ENCODE measurements at places on chromosomes 4 and X. TPM values are rescaled to one million over a fixed set of nuclear protein-coding genes. Genes with fewer than 3 reads are reported as not detected.

DNA sequence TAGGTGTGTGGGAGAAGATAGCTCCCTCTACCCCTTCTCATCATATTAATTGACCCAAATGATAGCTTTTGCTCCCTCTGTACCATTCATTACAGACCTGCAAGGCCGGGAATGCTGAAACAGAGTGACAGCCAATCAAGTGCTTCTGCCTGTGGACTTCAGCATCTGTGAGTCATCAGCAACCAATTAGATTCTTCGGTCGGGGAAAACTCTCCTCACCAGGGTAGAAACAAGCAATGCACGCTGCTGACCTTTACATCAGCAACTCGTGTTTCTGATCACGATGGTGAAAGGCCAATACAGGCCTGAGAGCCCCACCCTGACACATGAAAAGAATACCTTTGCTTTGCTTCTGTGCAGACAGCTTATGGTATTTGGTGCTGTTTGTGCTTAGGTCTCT is 347.2 kb upstream of the DDX53 start:
- peak; percentile 51 for DNase-seq

DNA sequence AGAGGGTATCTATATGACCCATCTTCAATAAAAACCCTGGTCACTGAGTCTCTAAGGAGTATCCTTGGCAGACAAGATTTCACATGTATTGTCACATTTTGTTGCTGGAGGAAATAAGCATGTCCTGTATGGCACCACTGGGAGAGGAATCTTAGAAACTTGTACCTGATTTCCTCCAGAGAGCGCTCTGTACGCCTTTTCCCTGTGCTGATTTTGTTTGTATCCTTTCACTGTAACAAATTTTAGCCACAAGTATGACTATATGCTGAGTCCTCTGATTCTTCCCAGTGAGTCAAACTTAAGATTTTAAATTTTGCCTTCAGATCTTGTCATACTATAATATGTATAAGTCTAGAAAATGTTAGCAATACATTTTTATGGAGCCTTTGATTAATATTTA is 102.8 kb downstream of the ITIH6 start:
- DNase-seq, result peak; percentile 12

- no peak for DNase-seq
Observed at GRCh38 chr4:25358515-25359275, 18.4 kb upstream of the ANAPC4 start.

DNA sequence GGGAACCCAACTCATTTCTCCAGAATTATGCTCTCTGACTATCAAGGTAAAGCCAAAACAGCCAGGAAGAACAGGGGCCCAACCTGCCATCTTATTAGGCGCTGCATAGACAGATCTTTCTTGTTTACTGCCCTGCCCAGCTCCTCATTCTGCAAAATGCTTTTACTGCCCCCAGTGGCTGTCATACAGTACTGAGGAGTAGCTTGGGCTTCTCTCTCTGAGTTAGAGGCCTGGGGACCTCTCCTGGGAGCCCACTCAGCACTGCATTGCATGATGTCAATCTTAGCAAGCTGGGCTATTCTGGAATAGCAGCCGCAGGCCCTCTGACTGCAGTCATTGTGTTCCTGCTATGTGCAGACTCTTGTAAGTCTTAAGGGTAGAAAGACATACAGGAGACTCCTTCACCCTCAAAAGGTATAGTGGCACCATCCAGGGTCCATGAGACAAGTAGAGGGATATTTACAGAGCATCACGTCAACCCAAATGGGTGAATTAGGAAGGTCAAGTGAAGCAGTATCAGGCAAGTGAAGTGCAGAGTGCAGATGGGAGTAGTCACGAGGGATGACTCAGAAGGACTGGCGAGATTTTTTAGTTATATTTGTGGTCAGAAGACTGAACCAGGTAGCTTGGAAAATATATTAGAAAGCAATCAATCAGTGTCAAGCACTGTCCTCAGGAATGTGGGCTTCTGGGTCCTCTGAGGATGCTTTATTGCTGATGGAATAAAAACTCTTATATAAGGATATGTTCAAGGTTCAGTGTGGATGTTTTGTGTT is 294.1 kb upstream of the SFRP2 start:
- DNase-seq, result peak; percentile 35

- peak; percentile 88 for DNase-seq
Observed at GRCh38 chr4:40309250-40309774, 25.8 kb upstream of the CHRNA9 start.

Gene PPA2
- 103 TPM for total RNA-seq

Gene PDGFC
- 145 TPM for total RNA-seq

Gene TLR2
- 0.32 TPM for total RNA-seq

Gene HGFAC
- not detected for total RNA-seq

Gene F8A1
- 4.5 TPM for total RNA-seq

Measured in fibroblast of villous mesenchyme (primary cell).